ENCODE measurements at places on chromosomes 12 and 14. TPM values are rescaled to one million over a fixed set of nuclear protein-coding genes. Genes with fewer than 3 reads are reported as not detected.

Gene TPCN1
- 10.8 TPM for total RNA-seq

Gene TAS2R20
- total RNA-seq, result 2.1 TPM

Gene TBC1D30
- 0.26 TPM for total RNA-seq

Gene STRAP
- 60.1 TPM for total RNA-seq

Gene CHPT1
- total RNA-seq, result 62.9 TPM

Gene SLC35F4
- total RNA-seq, result not detected

Gene CPNE6
- total RNA-seq, result not detected

- no peak for DNase-seq
- H3K4me1 ChIP-seq, result no peaks in the 10 kb centered on the region
- no peaks in the 10 kb centered on the region for H3K27me3 ChIP-seq
Measured at GRCh38 chr12:65238609-65239008, 39.9 kb upstream of the MSRB3 start.

DNA sequence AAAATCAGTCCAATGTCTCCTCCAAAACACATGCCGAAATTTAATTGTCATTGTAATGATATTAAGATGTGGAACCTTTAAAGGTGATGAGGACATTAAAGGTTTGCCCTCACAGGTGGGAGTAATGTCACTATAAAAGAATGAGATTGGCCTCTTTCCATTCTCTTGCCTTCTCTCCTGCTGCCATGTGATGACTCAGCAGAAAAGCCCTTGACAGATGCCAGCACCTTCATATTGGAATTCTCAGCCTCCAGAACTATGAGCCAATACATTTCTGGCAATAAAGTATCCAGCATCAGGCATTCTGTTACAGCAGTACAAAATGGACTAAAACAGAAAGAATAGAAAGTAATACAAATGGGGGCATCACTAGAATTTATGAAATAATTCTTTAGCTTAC lies 609.7 kb downstream of the SLC16A7 start:
- H3K4me3 ChIP-seq, result no peak overlapping the region
- H3K4me1 ChIP-seq, result peaks cover 2% of the 10 kb centered on the region
- H3K36me3 ChIP-seq, result no peaks in the 10 kb centered on the region
- peak; percentile 76 for DNase-seq
- no peaks in the 10 kb centered on the region for H3K27me3 ChIP-seq

DNA sequence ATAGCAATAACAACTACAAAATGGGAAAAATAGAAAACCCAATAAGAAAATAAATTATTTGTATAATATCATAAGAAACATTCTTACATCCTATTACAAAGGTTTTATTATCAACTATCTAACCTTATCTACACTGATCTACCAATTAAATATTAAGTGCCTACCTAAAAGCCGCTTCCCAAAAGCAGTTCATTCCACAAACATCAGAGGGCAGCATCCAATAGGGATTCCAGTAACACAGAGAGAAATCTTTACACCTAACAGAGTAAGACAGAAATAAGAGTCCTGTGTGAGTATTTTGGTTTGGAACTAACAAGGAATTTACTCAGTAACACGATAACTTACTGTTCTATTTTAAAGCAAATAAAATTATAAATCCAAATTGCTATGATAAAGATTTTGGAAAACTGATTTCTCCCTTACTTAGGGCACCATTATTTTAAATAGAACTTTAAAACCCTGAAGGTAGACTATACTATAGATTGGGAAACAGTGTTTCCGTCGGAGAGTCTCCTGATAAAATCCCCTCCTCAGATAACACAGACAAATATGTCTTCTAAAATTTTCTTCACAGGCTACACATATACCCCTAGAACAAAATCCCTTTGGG lies 15.0 kb downstream of the GXYLT1 start:
- no peaks in the 10 kb centered on the region for H3K27me3 ChIP-seq
- H3K36me3 ChIP-seq, result no peaks in the 10 kb centered on the region
- peaks cover 7% of the 10 kb centered on the region for H3K4me1 ChIP-seq
- H3K27ac ChIP-seq, result no peak overlapping the region
- no peak overlapping the region for H3K4me3 ChIP-seq
- DNase-seq, result peak; percentile 83

GRCh38 chr12:77189458-77189857 lies 124.1 kb upstream of the E2F7 start:
- H3K27ac ChIP-seq, result no peak overlapping the region
- no peaks in the 10 kb centered on the region for H3K4me1 ChIP-seq
- no peak overlapping the region for H3K4me3 ChIP-seq
- no peaks in the 10 kb centered on the region for H3K27me3 ChIP-seq
- no peaks in the 10 kb centered on the region for H3K36me3 ChIP-seq

GRCh38 chr12:104247698-104248097 lies 32.1 kb downstream of the TXNRD1 start:
- no peak for DNase-seq
- no peak overlapping the region for H3K4me3 ChIP-seq

GRCh38 chr12:6962285-6963015 lies 8.0 kb downstream of the PHB2 start:
- H3K4me3 ChIP-seq, result no peak overlapping the region
- no peak overlapping the region for H3K27ac ChIP-seq
- peaks cover 4% of the 10 kb centered on the region for H3K4me1 ChIP-seq
- no peak for DNase-seq
- H3K27me3 ChIP-seq, result no peaks in the 10 kb centered on the region

GRCh38 chr12:39623919-39624318 lies 4.3 kb upstream of the ABCD2 start:
- no peak for DNase-seq
- no peaks in the 10 kb centered on the region for H3K27me3 ChIP-seq
- no peak overlapping the region for H3K4me3 ChIP-seq

- no peaks in the 10 kb centered on the region for H3K36me3 ChIP-seq
- peak overlapping the region; percentile 73 for H3K27ac ChIP-seq
- H3K4me1 ChIP-seq, result peaks cover 23% of the 10 kb centered on the region
- H3K4me3 ChIP-seq, result no peak overlapping the region
Measured at GRCh38 chr14:35341751-35342488, 49.7 kb downstream of the PSMA6 start.

GRCh38 chr14:57729208-57730187 lies 136.4 kb downstream of the SLC35F4 start:
- no peak overlapping the region for H3K4me3 ChIP-seq
- no peaks in the 10 kb centered on the region for H3K36me3 ChIP-seq
- no peaks in the 10 kb centered on the region for H3K27me3 ChIP-seq
- DNase-seq, result no peak

DNA sequence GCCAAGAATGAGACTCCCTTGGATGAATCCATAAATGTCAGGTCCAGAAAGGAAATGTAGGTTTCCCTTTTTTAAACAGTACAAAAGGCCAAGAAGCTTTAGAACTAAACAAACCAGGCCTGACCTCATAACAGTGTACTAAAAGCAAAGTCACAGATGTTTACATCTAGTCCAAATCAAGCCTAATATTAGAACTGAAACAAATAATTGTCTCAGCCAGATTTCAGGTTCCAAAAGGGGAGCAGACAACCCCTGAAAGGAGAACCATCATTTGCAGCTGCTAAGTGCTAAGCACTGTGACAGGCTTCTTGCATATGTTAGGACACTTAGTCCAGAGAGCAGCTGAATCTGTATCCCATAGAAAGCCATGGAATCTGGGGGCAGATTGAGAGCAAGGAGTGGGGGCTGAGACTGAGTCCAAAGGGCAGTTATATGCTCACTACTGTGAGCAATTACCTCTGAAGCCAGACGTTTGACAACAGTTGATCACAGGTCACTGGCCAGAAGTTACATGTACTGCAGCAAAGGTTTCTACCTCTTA lies 90.1 kb downstream of the STXBP6 start:
- DNase-seq, result peak; percentile 89
- H3K27me3 ChIP-seq, result no peaks in the 10 kb centered on the region
- no peak overlapping the region for H3K4me3 ChIP-seq

DNA sequence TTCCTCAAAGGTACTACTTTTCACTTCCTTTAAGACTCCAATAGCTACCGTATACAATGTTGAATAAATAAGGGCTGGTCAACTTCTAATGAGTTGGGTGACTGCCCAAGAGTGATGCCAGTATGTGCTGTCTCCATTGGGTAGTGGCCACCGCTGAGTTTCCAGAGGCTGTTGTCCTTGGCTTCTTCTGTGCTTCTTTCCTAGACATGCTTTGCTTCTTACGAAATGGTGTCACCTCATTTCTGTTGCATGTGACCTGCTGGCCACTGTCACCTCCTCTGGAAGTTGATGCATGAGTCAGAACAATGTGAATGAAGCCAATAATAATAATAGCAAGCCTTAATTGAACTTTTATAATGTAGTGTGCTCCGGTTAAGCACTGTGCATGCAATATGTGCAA lies 7.5 kb upstream of the NID2 start:
- peak overlapping the region; percentile 86 for H3K27ac ChIP-seq
- peaks cover 56% of the 10 kb centered on the region for H3K4me1 ChIP-seq
- peak; percentile 77 for DNase-seq
- no peak overlapping the region for H3K4me3 ChIP-seq
- no peaks in the 10 kb centered on the region for H3K36me3 ChIP-seq

DNA sequence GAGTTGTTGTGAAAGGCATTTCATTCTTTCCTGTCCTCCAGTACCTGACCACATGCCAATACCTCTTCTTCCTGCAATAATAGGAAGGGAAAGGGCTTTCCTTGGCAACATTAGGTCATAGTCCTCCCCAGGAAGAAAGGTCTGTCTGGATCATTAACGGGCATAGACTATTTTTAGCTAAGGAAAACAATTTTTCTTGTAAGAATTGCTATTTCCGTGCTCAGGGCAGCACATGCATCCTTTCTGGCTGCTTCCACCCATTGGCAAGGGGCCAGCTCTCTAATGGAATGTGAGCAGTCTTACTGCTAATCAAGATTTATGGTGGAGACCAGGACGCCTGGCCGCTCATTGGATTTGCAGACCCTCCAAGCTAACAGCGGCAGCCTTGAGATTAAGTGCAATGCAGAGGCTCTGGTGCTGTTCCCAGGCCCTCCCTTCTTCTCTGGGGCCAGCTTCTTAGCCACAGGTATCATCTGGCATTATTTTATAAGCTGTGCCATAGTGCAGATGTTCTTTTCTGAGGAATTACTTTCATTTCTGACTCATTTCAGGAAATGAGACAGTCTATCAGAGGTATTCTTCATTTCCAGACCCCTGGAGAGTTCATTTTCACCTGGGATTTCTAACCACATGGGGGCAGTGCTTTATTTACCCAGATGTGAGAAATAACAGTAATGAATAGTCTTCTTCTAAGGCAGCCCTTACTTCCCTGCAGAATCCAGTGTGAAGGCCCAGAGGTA lies 52.9 kb downstream of the ANO6 start:
- peak overlapping the region; percentile 13 for H3K27ac ChIP-seq
- no peak overlapping the region for H3K4me3 ChIP-seq
- peaks cover 13% of the 10 kb centered on the region for H3K4me1 ChIP-seq
- no peaks in the 10 kb centered on the region for H3K36me3 ChIP-seq
- no peaks in the 10 kb centered on the region for H3K27me3 ChIP-seq

- no peaks in the 10 kb centered on the region for H3K36me3 ChIP-seq
- no peak for DNase-seq
- no peaks in the 10 kb centered on the region for H3K27me3 ChIP-seq
- H3K4me1 ChIP-seq, result no peaks in the 10 kb centered on the region
Measured at GRCh38 chr14:54126947-54127346, 170.3 kb upstream of the BMP4 start.

DNA sequence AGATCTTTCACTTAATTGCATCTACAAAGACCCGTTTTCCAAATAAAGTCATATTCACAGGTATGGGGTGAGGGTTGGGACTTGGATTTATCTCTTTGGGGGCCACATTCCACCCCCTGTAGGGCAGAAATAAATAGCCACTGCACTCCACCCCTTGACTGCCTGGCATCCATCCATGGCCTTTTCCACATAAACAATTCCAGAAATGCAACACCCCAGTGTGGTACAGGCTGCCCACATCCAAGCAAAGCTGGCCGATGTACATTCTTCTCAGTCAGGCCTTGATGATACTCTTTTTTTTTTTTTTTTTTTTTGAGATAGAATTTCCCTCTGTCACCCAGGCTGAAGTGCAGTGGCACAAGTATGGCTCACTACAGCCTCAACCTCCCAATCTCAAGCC lies 12.9 kb downstream of the DGLUCY start:
- no peak for DNase-seq
- no peak overlapping the region for H3K4me3 ChIP-seq
- no peaks in the 10 kb centered on the region for H3K27me3 ChIP-seq
- H3K4me1 ChIP-seq, result no peaks in the 10 kb centered on the region

- no peak overlapping the region for H3K4me3 ChIP-seq
- H3K4me1 ChIP-seq, result no peaks in the 10 kb centered on the region
- no peaks in the 10 kb centered on the region for H3K27me3 ChIP-seq
- no peaks in the 10 kb centered on the region for H3K36me3 ChIP-seq
Measured at GRCh38 chr12:103657331-103657730, 70.3 kb downstream of the STAB2 start.

DNA sequence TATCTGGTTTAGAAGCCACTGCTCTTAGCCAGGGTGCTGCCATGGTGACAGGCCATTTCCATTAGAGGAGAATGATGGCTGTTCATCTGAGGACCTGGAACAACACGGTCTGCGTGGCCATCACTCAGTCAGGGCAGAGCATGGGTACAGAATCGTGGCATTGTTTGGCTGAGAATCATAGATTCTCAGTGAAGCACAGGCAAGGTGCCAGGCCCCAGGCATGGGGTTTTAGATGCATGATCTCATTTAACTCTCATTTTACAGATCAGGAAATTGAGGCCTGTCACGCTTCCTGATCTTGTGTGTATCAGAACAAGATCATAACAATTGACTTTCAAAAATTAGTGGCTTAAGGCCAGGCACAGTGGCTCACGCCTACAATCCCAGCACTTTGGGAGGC lies 26.8 kb upstream of the IRF2BPL start:
- no peak overlapping the region for H3K27ac ChIP-seq
- no peaks in the 10 kb centered on the region for H3K27me3 ChIP-seq
- peaks cover 10% of the 10 kb centered on the region for H3K4me1 ChIP-seq
- no peaks in the 10 kb centered on the region for H3K36me3 ChIP-seq

DNA sequence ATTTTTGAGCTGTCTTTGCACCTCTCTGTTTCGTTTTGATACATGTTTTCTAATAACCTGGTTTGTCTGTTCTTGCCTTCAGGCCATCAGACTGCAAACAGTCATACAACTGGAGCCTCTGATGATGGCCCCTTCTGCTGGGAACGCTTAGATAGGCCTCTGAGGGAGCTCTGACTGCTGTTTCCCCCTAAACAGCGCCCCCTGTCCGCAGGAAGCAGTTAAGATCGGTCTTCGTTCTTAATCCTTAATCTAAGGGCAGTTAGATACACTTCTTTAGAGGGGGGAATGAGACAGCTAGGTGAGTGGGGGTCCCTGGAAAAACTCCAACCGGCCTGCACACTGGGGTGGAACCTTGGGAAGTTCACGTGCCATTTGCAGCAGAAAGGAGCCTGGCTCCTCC lies 1338.8 kb upstream of the SEL1L start:
- H3K27me3 ChIP-seq, result no peaks in the 10 kb centered on the region
- H3K4me3 ChIP-seq, result no peak overlapping the region
- no peak overlapping the region for H3K27ac ChIP-seq
- no peaks in the 10 kb centered on the region for H3K4me1 ChIP-seq

GRCh38 chr14:36518031-36518585 lies 1.9 kb downstream of the NKX2-1 start:
- H3K27ac ChIP-seq, result no peak overlapping the region
- H3K27me3 ChIP-seq, result peaks cover 80% of the 10 kb centered on the region
- no peaks in the 10 kb centered on the region for H3K36me3 ChIP-seq
- no peak for DNase-seq

GRCh38 chr14:104316121-104316722 lies 177.8 kb downstream of the KIF26A start:
- DNase-seq, result no peak
- H3K4me3 ChIP-seq, result no peak overlapping the region

- H3K36me3 ChIP-seq, result no peaks in the 10 kb centered on the region
- H3K27ac ChIP-seq, result no peak overlapping the region
- peak; percentile 58 for DNase-seq
- H3K4me1 ChIP-seq, result no peaks in the 10 kb centered on the region
Measured at GRCh38 chr14:64580467-64580866, 30.7 kb downstream of the PPP1R36 start.
